ENCODE measurements at places on chromosomes 5 and 9. TPM values are rescaled to one million over a fixed set of nuclear protein-coding genes. Genes with fewer than 3 reads are reported as not detected.

- DNase-seq: peak; percentile 98
Observed at GRCh38 chr5:143244000-143244736, 159.3 kb downstream of the NR3C1 start.

GRCh38 chr9:68530618-68531017 is 10.1 kb downstream of the TMEM252 start:
- DNase-seq: peak; percentile 64

GRCh38 chr5:93359296-93359959 is 221.6 kb downstream of the NR2F1-AS1 start:
- DNase-seq: peak; percentile 99

- no peak for DNase-seq
Observed at GRCh38 chr9:35682051-35682450, 7.7 kb downstream of the TPM2 start.

DNA sequence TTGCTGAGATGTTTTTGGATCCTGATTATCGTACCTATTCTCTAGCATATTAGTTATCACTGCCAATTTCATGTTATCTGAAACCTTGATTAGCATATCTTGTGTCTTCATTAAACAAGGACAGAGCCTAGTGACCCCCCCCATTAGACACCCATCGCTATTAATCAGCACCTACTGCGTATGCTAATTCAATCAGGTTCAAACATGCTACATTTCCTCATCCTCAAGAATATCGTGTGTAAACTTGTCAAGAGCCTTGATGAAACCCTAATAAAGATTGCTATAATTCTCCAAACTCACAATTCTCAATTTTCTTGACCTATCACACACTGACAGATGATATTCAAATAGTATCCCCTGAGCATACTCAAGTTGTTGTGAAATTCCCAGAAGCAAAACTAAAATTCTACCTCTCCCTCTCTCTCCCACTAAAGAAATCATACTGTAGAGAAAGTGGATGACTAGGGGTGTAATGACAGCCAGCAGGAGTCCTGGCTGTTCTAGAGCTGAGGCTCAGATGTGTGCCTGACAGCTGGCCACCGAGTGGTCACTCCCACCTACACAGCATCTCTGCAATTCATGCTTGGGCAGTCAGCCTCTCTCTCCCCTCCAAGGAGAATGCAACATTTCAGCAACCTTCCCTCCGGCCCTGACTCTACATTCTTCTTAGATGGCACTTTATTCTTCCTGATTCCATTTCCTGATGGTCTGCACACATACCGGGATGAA is 9.2 kb upstream of the ZNF354A start:
- no peak for DNase-seq

GRCh38 chr5:79474367-79475151 is 39.4 kb downstream of the HOMER1 start:
- no peak for DNase-seq

DNA sequence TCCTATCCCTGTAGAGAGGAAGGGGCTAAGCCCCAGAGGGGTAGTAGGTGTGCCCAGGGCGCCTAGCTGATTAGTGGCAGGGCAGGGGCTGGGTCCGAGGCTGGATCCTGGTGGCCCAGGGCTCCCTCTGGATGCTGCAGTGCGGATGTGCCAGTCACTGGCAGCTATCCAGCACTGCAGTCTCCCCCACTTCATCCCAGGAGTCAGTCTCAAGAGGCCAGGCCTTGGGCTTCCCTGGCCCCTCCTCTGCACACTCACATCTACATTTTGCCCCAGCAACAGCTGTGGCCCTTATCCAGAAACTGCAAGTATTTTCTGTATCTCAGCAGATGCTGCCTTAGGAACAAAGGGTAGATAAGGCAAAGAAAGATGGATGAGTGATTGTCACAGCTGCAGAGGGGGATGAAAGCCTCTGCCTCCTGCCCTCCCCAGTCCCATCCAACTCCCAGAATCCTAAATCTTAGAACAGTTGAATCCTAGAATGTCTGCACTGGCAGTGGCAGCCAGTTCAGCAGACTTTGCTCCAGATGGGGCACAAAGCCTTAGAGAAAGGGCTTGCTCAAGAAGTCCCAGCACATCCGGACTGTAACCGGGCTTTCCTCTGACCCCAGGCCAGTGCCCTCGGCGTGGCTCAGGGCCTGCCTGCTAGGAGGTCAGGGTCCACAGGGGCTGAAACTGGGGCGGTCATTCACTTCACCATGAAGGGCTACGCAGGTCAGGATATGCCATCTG is 1.6 kb downstream of the ANXA6 start:
- peak; percentile 62 for DNase-seq

DNA sequence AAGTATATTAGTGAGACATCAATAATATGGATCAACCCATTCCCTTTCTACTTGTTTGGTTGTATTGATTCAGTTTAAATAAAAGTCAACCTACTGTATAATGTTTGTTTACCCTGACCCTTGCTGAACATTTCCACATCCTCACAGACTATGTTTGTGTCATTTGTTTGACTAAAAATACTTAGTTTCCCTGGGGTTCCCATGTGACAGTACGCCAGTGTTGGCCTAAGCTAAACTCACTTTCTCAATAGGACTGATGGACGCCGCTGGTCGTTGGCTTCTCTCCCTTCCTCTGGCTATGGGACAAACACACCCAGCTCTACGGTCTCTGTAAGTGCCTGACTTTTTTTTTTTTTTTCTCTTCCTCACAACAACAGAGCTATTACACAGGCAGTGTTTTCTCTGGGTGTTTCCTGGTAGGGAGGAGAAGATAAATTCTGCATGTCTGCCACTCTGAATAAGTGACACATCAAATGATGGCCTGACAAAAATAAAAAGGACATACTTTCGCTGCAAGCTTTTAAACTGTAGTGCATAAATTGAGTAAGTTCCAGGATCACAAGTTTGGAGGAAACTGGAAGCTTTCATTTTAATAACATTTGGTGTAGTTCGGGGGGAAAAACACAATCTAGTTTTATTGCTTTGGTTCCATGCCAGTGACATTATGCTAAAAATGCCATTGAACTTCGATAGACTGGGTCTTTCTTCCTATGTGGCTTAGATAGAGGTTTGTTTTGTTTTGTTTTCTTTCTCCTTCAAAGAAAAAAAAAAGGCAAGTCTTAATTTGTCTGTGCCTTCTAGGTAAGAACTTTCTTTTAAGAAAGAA is 101.0 kb downstream of the CD180 start:
- DNase-seq: peak; percentile 79

DNA sequence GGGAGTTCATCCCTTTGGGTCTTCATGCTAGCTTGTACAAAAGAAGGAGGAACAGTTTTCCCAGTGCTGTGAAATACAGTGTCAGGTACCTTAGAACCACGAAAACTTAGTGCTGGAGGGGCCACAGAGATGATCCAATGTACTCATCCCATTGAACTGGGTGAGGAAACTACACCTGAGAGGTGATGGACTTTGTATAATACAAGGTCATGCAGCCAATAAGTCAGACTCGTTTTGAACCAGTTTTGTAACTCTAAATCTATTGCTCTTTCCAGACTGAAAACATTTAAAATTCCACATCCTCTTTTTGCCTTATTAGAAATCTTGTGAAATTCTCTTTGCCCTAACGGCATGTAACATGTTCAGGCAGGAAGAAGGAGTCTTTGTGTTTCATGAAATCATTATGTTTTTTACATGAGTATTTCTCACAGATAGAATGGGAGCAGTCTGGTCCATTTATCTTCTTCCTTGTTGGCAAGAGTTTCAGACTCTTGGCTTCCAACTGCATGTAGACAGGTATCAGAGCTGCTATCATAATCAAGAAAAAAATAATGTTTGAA is 146.8 kb upstream of the FBXL7 start:
- DNase-seq: no peak

- DNase-seq: no peak
Observed at GRCh38 chr9:28471261-28471660, 898.0 kb upstream of the C9orf72 start.

DNA sequence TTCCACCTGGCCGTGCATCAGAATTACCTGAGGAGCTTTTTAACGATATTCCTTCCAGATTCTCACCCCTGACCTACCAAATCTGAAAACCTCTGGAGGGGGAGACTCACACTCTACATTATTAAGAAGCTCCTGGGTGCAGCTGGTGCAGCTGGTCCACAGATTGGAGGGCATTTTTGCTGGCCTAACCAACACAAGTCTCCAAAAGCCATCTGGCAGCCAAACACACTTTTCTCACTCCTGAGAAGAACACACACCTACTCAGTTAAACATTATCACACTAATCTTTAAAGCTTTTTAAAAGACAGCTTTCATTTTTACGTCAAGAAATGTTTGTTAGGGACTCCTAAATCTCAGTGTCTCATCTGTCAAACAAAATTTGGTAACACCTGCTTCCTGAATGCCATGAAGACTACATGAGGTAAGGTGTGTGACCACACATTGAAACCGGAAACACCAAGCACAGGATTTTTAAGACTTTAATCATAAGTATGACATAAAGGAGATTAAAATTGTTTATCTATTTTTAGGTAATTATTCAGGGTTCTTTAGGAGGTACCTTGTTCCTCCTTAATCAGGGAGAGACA is 14.2 kb upstream of the PTPN3 start:
- DNase-seq: no peak

ARL14EPL gene
- total RNA-seq: not detected

SNX2 gene
- total RNA-seq: 65.4 TPM

GRM6 gene
- not detected for total RNA-seq

HTR4 gene
- not detected for total RNA-seq
